ACHN (cell line): ENCODE measurements at places on chromosomes 1 and 21.

- peak; percentile 75 for DNase-seq
Measured at GRCh38 chr1:19800076-19800804, 524 bp upstream of the TMCO4 start.

GRCh38 chr1:224433041-224433691 lies 1.4 kb downstream of the WDR26 start:
- no peak for DNase-seq

DNA sequence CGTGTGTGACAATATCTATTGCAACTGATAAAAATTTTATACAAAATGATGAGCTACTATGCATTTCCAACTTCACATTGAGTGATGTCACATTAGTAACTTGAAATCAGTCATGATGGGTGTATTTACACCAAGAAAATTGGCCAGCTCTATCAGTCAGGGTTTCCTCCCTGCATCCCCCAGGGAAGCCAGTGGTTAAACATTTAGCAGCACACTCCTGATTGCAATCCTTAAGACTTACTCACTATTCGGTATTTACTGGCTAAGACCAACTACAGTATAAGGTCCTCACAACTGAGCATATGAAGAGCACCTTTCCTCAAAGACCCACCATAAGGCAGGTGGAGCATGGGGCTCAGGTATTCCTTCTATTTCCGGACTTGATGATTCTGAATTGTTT lies 41.3 kb upstream of the PTGFRN start:
- peak; percentile 75 for DNase-seq

- DNase-seq: no peak
Measured at GRCh38 chr1:74504933-74505512, 7.4 kb downstream of the LRRC53 start.

GRCh38 chr1:219312967-219313366 lies 139.3 kb downstream of the LYPLAL1 start:
- no peak for DNase-seq

DNA sequence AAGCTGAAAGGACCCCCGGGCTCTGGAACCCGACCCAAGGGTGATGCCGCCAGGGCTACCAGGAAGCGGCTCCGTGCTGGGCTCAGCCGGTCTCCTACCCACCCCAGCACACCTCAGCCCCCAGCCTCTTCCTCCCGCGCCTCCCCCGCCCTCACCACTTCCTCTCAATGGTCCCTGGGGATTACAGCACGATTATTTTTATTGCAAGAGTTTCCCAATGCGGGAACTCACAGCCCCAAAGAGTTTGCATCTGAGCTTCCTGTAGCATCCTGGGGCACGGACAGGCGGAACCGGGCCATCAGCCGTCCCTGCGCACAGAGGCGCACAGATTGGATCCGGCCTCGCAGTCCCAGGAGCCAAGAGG lies 8.7 kb upstream of the SLX9 start:
- no peak for DNase-seq

- DNase-seq: peak; percentile 51
Measured at GRCh38 chr1:111515291-111516004, 12.0 kb upstream of the ADORA3 start.

DNA sequence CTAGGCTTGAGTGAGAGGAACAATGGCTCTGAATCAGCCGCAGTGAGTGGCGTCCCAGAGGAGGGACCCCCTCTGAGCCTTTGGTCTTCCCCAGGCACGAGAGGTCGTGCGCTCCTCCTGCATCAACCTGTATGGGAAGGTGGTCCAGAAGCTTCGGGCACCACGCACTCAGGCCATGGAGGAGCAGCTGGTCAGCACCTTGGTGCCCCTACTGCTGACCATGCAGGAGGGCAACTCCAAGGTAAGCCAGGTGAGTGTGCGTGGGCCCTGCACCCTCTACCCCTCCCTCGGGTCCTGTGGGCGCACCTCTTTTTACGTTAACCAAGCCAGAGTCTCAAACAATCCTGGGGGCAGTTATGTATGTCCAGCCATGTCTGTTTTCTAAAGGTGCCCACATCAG lies 13.7 kb upstream of the TTC4 start:
- no peak for DNase-seq

DNA sequence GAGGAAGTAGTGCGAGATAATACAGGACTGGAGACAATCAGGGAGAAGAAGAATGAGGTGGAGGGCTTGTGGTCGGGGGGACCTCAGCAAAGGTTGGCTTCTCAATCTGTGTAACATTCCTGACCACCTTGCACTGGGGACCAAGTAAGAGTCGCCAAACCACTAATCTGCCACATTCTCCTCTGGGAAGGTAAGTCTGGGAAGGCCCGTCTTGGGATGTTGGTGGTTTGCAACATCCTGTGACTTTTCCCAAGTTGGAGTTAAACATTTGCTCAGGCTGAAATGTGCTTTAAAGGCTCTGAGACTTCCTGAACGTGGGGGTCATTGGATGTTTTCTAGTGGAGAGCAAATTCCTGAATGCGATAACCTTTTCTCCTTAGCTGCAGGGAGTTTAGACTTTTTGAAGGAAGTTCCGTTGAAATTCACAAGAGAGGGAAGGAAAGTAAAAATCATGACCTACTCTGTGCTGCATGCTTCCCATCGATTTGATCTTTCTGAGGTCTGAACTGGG lies 325.9 kb downstream of the RPS6KC1 start:
- DNase-seq: peak; percentile 62

DNA sequence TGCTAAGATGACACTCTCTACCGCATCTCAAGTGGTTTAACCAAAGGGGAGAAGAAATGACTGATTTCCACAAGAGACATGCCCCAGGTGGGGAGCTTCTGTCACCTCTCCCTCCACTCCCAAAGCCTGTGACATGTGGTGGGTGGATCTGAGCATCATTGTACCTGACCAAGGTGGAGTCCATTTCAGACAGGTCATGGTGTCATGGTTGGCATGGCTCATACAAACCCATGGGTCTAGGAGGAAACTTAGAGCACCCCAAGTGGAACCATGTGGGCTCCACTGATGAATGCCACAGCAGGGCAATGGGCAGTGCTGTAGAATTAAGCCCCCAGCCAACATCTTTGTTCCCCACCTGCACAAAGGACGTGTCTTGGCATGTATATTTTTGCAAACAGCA lies 131.5 kb upstream of the EDN2 start:
- no peak for DNase-seq

- no peak for DNase-seq
Measured at GRCh38 chr1:30609999-30610345, 113.4 kb downstream of the MATN1 start.

DNA sequence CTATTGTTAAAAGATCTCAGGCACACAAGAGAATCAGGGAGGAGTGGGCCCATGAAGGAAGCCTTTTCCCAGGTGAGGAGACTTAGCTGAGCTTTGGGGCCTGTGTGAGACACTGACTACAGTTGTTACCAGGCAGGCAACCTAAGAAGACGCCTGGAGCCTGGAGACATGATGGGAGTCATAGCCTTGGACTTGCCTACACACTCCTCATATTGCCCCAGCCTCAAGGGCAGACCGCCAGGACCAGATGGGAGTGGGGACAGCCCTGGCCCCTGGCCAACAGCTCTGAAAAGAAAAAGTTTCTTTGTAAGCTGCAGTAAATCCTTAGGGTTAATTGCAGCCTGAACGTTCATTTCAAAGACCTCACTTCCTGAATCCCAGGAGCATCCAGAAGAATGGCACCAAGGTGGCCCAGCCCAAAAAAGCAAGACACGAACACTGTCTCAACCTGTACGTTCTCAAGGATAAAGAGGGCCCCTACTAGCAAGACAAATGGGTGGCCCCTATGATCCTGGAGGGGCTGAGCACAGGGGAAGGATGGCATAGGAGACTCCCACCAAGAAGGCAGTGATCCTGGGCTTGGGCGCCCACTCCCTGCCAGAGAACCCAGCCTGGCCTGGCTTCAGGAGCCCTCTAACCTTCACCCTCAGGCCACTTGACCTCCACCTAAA lies 33.2 kb upstream of the BTG2 start:
- no peak for DNase-seq

DNA sequence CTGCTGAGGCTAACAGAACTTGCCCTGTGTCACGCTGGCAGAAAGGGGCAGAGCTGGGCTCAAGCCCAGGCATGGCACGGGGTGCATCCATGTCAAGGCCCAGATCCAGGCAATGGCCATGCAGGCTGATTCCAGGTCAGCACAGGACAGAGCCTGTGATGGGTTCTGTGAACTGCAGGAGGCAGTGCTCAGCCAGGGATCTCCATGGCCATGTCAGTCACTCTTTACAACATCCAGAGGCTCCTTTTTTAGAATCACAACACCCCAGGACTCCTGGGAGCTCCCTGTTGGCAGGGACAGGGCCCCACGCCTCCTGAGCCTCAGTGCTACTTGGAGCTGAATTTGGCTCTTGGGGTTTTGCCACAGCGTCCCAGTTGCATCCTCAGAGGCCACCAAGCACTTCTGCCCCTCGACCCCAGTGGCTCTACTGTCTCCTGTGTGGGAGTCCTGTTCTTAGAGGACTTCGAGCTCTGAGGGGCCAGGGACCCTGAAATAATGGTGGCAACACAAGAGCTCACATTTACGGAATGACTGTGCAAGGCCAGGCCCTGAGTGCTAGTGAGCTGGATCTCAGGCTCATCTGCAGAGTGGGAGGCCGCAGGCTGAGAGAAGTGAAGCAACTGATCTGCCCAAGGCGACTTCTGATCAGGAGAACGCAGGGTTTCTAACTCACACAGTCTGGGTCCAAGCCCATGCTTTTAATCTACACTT lies 211.5 kb downstream of the TRABD2B start:
- peak; percentile 33 for DNase-seq

GRCh38 chr1:199265319-199265718 lies 626.5 kb downstream of the PTPRC start:
- DNase-seq: no peak

DNA sequence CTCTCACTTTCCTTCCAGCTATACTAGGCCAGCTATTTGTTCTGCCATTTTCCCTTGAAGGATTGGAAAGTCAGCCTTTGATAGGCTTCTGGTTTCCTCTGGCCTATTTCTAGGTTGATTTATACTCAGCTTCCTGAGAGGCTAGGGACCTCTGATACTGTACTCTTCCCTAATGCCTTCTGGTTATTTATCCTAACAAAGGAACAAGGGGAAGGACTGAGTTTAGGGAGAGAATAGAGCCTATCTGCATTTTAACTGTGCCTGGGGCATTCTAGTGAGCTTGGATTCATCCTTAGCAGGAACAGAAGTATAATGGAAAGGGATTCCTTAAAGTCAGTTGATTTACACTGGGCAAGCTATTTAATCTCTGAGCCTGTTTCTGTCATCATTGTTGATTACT lies 11.8 kb upstream of the TMEM39B start:
- DNase-seq: no peak

DNA sequence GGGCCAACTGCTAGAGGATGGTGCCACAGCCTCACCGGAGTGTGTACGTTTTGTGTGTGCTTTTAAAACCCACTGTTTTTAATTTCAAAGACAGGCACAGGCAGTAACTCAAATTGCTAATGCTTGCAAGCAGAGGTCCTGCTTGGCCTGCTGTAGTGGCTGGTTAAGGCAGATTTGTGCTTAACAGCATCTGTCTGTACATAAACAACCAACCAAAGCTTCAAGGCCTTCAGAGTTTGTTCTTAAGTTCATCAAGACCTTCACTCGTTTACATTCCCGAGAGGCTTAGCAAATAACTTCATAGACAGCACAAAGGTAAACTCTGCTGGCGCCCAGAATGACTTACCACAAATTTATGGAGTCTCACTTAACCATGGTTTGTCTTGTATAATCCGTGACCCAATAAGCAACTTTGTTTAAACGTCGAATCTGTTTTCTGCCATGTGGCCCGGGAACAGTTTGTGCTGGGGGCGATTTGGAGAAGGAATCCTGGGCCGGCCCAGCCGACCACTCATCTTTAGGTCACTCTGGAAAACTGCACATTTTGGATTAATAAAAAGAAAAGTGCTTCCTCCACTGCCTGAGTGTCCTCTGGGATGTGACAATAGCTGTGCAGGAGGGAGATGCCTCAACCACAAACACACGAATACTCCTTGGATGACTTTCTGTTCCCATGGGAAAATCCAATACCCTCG lies 58.1 kb downstream of the CAPZB start:
- no peak for DNase-seq

- no peak for DNase-seq
Measured at GRCh38 chr1:111219557-111220286, 7.8 kb upstream of the CHI3L2 start.

GRCh38 chr1:101664726-101665125 lies 332.0 kb downstream of the OLFM3 start:
- DNase-seq: no peak

DNA sequence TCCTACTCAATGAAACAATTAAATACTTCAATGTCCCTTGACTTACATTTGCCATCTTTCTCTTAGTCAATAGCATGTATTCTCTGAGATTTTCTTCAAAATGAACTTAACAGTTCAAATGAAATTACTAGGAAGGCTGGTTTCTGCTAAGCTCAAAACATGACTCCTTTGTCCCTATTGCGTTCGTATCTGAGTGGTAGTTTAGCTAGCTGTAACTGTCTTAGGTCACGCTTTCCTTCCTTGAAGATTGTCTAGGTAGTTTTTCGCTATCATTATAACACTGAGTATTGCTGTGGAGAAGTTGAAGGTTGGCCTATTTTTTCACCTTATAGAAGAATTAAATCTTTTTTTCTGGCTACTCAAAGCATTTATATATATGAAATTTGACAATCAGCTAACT lies 1535.2 kb downstream of the PLA2G4A start:
- DNase-seq: no peak

GRCh38 chr1:27597516-27598294 lies 6.2 kb downstream of the AHDC1 start:
- DNase-seq: no peak

- no peak for DNase-seq
Measured at GRCh38 chr1:173114346-173114745, 63.6 kb upstream of the TNFSF18 start.

GRCh38 chr1:172421974-172422604 lies 1.6 kb downstream of the C1orf105 start:
- no peak for DNase-seq

- no peak for DNase-seq
Measured at GRCh38 chr1:217140041-217140901, 417.0 kb upstream of the ESRRG start.

GRCh38 chr1:177600321-177600720 lies 369.5 kb downstream of the SEC16B start:
- no peak for DNase-seq

- no peak for DNase-seq
Measured at GRCh38 chr1:234768569-234769283, 158.7 kb upstream of the IRF2BP2 start.

GRCh38 chr1:70874063-70874462 lies 173.6 kb downstream of the PTGER3 start:
- no peak for DNase-seq

DNA sequence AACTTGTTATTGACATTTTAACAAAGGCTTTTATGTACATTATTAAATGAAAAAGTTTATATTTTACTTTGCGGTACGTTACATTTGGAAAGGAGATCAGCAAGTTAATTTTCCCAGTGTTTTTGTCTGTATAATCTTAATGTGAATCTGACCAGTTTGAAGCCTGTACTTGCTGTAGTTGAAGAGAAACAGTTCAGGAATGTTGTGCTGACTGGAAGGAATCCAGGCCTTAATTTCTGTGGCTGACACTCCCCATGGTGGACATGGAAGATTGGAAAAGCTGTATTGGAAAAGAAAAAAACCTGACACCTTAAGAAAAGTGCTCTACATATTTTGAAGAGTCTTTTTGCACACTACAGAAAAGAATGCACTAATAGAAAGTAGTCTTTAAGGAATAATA lies 15.5 kb downstream of the LEPR start:
- no peak for DNase-seq

GRCh38 chr1:110513511-110513910 lies 5.5 kb downstream of the KCNA10 start:
- DNase-seq: peak; percentile 29

GRCh38 chr1:44012404-44012803 lies 18.9 kb downstream of the SLC6A9 start:
- no peak for DNase-seq

GRCh38 chr1:106613861-106614260 lies 442.6 kb upstream of the PRMT6 start:
- DNase-seq: no peak
